Activated naive CD4-positive, alpha-beta T cell treated with anti-CD3 and anti-CD28 coated beads for 36 hours (primary cell): ENCODE measurements at places on chromosomes 5 and 9. TPM values are rescaled to one million over a fixed set of nuclear protein-coding genes. Genes with fewer than 3 reads are reported as not detected.

The BARHL1 gene
- total RNA-seq = not detected

The POLR3G gene
- 13.6 TPM for total RNA-seq

- H3K36me3 ChIP-seq = no peaks in the 10 kb centered on the region
- no peak for DNase-seq
- H3K4me1 ChIP-seq = peaks cover 6% of the 10 kb centered on the region
- H3K27ac ChIP-seq = no peak overlapping the region
- H3K27me3 ChIP-seq = no peaks in the 10 kb centered on the region
Measured at GRCh38 chr5:178331491-178331996, 98.9 kb upstream of the PHYKPL start.

The SEMA5A gene
- not detected for total RNA-seq

DNA sequence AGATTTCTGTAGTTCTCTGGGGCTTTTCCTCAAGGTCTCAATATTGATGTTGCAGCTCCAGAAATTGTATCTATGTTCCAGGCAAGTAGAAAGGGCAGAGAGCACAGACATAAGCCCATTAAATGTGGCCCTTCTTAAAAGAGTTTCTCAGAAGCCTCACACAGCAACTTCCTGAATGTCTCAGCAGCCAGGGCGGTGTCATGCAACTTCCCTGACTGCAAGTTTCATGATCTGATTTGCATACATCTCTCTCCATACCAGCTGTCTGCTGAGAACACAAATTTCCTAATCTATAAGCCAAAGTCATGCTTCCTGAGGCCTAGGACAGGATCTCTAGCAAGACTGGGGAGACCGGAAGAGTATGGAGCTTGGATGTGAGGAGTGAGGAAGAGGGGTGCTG lies 13.0 kb downstream of the RGS7BP start:
- H3K27ac ChIP-seq = no peak overlapping the region
- no peaks in the 10 kb centered on the region for H3K36me3 ChIP-seq
- no peak for DNase-seq
- H3K4me1 ChIP-seq = no peaks in the 10 kb centered on the region
- no peak overlapping the region for H3K4me3 ChIP-seq

- no peaks in the 10 kb centered on the region for H3K4me1 ChIP-seq
- H3K4me3 ChIP-seq = no peak overlapping the region
- H3K27me3 ChIP-seq = peaks cover 9% of the 10 kb centered on the region
- no peak for DNase-seq
- H3K36me3 ChIP-seq = no peaks in the 10 kb centered on the region
Measured at GRCh38 chr9:35863583-35863982, 6.6 kb downstream of the OR13J1 start.

- H3K36me3 ChIP-seq = no peaks in the 10 kb centered on the region
- no peak overlapping the region for H3K4me3 ChIP-seq
- no peaks in the 10 kb centered on the region for H3K4me1 ChIP-seq
- H3K27me3 ChIP-seq = no peaks in the 10 kb centered on the region
- no peak for DNase-seq
Measured at GRCh38 chr5:153223376-153223775, 267.1 kb upstream of the GRIA1 start.

GRCh38 chr5:1792842-1793266 lies 6.8 kb downstream of the MRPL36 start:
- peak; percentile 89 for DNase-seq
- no peaks in the 10 kb centered on the region for H3K27me3 ChIP-seq
- peaks cover 74% of the 10 kb centered on the region for H3K4me1 ChIP-seq
- peak overlapping the region; percentile 96 for H3K27ac ChIP-seq

The UBE2QL1 gene
- not detected for total RNA-seq
